Activated CD4-positive, CD25-positive, alpha-beta regulatory T cell treated with anti-CD3 and anti-CD28 coated beads, Interleukin-2, amount 50 U/mL, for 24 hours (primary cell): ENCODE measurements at places on chromosomes 2 and 18.

DNA sequence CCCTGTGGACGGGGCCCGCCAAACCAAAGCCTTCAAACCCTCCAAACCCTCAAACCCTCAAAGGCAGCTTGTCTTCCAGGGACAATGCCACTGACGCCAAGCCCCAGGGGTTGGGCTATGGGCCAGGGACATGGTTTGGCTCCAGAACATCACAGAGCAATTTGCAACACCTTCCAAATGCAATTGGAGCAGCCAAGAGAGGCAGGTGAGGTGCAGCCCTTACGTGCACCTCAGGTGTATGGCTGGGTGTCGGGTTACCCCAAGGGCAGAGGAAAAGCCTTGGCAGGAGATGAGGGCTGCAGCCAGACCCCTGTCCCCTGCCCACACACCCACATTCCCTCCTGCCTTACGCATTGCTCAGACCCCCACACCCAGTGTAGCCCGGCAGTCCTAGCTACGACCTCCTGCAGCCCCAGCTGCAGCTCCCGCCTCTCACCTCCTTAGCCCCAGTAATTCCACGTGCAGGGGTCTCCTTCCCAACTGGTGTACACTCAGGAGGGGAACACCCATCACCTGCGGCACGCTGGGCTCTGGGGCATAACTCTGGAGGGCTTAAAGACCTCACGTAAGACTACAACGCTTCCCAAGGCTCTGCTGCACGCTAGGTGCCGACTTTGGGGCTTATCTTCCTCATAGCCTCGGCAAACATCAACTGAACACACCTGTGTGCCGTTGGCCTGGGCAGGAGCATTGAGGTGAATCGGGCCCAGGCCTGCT lies 88.7 kb downstream of the TFCP2L1 start:
- no peak for ATAC-seq

DNA sequence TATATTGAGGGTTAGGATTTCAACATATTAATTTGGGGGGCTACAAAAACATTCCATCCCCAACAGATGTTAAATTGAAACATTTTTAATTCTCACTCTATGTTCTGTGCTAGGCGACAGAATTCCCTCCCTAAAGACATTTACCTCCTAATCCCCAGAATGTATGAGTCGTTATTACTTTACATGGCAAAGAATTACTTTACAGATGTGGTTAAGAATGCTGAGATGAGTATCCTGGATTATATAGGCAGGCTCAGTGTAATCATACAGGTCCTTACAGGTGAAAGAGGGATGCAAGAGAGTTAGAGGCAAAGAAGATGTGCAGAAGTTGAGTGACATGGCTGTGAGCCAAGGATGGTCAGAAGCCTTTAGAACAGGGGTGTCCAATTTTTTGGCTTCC lies 974.1 kb upstream of the ACVR2A start:
- no peak for ATAC-seq

GRCh38 chr18:35038881-35039491 lies 2.2 kb upstream of the MAPRE2 start:
- ATAC-seq: no peak

DNA sequence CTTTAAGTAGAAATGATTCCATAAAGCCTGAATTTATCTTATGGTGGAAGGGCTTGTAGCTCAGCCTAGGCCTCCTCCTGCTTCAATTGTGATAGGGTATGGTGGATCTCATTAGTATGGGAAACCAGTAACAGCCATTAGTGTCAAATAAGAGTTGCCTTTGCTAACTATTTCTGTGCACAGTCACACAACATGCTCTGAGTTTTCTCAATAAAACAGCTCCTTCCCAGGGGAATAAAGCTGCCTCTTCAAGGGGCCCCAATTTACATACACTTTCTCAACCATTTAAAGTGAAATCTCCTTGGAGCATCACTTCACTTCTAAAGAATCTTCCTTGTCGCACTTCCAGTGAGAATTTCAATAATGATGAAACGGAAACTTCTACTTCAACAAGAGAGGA lies 53.4 kb downstream of the KLF7 start:
- no peak for ATAC-seq

DNA sequence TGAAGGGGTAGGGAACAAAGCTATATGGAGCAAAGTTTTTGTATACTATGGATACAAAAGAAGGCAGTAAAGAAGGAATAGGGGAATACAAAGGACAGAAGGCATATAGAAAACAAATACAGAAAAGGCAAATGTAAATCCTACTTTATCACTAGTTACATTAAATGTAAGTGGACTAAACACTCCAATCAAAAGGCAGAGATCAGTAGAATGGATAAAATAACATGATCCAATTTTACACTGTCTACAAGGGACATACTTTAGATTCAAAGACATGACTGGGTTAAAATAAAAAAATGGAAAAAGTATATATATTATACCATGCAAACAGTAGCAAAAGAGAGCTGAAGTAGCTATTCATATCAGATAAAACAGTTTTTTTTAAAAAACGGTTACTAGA lies 215.0 kb downstream of the PDE11A start:
- no peak for ATAC-seq

GRCh38 chr2:1681323-1682180 lies 62.8 kb downstream of the PXDN start:
- ATAC-seq: no peak

DNA sequence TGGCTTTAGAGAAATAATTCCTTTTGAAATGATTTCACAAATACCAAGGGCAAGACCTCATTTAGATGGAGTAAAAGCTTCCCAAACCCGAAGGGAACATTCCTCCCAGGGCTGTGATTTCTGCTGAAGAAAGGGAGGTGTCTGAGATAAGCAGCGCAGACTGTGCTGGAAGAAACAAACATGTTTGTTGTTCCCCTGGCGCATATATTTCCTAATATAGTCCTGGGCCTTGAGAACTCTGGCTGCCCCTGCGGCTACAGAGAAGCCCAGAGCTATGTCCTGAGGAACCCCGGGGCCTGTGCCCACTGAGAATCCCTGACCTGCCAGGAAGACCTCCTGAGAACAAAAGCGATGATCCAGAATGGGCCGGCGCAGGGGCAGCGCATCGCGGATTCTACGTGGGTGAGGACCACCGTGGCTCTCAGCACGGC lies 372.6 kb upstream of the NT5C1B start:
- ATAC-seq: no peak

GRCh38 chr18:36041146-36041545 lies 26.2 kb downstream of the RPRD1A start:
- ATAC-seq: no peak

DNA sequence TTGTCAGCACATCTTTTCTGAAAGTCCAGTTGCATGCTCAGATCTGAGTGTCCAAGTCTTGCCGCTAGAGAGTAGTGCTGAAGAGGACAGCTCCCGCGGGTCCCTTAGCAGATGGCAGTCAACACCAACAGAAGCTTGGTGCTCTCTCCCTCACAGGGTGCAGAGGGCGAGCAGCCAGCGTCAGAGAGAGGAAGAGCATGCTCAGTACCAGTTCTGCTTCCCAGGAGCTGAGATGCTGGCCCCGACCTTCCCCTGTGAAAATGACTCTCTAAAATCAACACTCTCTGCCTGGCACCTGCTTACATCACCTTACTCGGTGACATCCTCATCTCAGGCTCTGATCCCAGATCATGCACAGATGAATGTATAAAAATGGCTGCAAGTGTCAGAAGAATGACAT lies 86.0 kb upstream of the TWIST2 start:
- ATAC-seq: no peak

GRCh38 chr2:189638301-189639006 lies 22.8 kb upstream of the ASNSD1 start:
- no peak for ATAC-seq

GRCh38 chr2:148623086-148623485 lies 21.5 kb upstream of the EPC2 start:
- ATAC-seq: no peak

DNA sequence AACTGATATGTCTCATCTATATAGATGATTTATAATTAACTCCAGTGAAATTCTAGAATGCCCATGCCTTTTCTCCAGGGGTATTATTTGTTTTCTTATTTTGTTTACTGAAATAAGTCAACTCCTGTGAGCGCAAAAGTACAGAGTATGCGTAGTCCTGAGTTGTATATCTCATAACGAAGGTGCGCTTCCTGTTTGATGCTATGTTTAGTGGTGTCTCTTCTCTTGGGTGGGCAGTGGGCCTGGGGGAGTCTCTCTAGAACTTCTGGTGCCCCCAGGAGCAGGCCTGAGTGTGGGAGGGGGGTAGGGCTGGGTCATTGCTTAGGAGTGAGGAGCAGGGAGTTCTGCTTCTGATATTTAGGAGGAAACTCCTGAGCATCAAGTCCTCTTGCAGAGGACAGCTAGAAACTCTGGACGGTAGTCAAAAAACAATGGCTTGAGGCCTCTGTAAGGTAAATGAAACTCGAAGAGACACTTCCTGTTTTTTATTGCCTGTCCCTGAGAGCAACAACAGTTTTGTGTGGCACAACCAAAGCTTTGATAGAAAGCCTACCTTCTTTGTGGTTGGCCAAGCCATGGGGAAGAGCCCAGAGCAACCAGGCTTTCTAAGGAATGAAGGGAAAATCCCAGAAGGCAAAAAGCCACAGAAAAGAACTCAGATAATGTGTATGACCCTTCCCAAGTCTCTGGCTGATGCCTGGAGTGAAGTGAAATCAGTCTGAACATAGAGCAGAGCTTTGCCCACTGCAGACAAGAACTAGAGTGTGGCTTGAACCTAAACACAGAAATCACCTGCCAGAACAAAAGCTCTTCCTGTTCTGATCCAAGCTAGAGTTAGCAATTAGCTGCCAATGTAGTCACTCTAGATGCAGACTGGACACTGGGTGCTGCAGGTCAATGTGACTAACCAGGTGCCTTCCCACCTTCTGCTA lies 8.5 kb upstream of the SP140L start:
- ATAC-seq: no peak

- ATAC-seq: no peak
These were observed 46.7 kb downstream of the ANO7 start for GRCh38 chr2:241234962-241235740.

GRCh38 chr2:194289712-194290346 lies 1367.2 kb upstream of the SLC39A10 start:
- no peak for ATAC-seq

GRCh38 chr2:128372621-128373341 lies 54.1 kb upstream of the HS6ST1 start:
- no peak for ATAC-seq

- no peak for ATAC-seq
These were observed 3.4 kb downstream of the FZD7 start for GRCh38 chr2:202037086-202037485.

- ATAC-seq: no peak
These were observed 143.3 kb upstream of the KLHL29 start for GRCh38 chr2:23241611-23242245.

- no peak for ATAC-seq
These were observed 146.6 kb downstream of the PIEZO2 start for GRCh38 chr18:11002796-11003195.

GRCh38 chr2:101372792-101373191 lies 14.5 kb downstream of the CREG2 start:
- ATAC-seq: no peak

DNA sequence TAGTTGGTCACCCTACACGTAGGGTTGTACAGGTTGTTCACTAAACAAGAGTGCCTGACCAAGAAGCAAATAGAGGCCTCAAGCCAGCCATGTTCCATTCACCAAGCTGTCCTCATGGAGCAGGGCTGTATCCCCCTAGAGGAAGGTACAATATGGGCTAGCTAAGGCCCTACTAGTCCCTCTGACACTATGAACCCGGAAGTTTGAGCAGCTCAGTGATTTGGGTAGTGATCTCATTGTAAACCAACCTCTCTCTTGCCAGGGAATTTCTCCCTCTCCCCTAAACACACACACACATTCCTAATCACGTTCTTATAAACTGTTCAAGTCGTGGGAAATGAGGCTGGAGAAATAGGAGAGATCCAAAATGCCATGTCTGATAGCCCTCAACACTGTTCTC lies 6.7 kb upstream of the CYS1 start:
- no peak for ATAC-seq

DNA sequence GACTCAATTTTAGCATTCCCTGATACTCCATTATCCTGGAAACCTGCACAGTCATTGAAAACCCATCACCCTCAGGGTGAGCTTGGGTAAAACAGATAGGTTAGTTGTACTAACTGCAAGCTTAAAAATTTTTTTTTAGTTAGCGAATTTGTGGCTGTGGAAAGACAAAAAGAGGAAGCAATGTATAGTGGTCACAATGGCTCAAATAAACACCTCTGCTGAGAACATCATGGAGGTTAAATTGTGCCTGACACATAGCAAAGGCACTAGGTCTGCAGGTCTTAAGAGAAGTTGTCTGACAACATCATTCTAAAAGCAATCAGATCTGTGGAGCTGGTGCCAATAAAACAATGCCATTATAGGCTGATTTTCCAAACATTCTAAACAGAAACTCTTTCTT lies 84.4 kb upstream of the CAVIN2 start:
- ATAC-seq: no peak
